ENCODE measurements at places on chromosomes 1 and 21.

DNA sequence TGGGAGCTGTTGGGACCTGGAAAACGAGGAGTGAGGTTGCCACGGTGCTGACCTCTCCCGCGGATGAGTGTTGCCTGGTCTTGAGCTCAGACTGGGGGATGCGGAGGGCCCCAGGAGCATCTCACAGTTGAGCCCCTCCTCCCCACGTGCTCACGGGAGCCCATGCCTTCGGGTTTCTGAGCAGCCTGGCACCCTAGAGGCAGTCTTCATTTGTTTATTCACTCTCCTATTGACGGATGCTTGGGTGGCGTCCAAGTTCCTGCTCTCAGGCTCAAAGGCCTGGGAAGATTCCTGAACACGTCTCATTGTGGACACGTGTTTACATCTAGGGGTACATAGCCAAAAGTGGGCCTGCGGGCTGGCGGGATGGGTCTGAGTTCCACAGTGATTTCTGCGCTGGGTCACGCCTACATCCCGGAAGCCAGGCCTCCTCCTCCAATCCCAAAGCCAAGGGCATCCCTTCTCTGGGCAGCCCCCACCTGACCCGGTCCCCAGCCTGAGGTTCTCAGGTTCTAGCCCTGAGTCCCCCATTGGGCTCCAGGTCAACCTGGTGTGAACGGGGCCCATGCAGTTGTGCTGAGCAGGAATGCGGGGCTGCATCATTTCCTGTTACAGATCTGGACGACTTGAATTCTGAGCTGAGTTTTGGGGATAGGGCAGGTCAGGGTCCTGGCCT is 14.7 kb downstream of the WNT3A start:
- no peak for DNase-seq

GRCh38 chr1:230896779-230897178 is 28.5 kb upstream of the C1orf198 start:
- no peak for DNase-seq

GRCh38 chr1:234069760-234070159 is 165.3 kb downstream of the SLC35F3 start:
- DNase-seq = no peak

GRCh38 chr1:183962903-183963302 is 74.6 kb downstream of the COLGALT2 start:
- no peak for DNase-seq

DNA sequence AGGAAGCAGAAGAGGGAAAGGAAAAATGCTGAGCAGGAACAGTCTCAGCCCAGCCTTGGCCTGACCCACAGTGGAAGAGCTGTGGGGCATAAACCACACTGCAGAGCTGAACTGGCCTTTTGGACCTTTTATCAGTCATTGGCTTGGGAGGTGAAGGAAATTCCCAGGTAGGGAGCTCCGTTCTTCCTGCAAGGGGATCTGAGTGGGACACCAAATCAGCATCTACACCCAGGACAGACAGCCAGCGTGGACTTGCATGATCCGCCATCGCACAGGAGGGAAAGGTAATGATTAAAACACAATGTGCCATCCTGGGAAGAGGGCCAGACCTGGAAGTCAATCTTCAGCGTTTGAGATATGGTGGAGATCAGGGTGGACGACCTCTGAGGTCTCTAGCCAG is 1.2 kb upstream of the MTFR1L start:
- no peak for DNase-seq

DNA sequence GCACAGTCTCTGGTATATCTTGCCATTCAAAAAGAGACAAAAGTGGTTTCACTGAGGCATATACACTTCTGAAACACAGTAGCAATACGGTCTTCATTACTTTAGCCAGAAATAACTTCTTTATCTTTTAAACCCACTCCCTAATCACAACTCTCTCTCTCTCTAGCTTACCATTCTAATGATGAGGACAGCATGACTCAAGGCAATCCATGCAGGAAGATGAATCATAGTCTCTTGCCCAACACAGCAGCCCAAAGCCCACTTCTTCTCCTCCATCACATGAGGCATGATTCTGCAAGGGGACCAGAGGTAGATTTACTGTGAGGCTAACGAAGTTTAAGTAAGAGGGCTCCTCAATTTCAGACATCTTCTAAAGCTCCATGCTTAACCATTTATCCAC is 285.0 kb upstream of the NR5A2 start:
- DNase-seq = peak; percentile 64

- DNase-seq = no peak
Measured at GRCh38 chr21:45270306-45270821, 17.3 kb downstream of the POFUT2 start.

GRCh38 chr1:29197590-29197924 is 15.9 kb upstream of the SRSF4 start:
- DNase-seq = peak; percentile 24

DNA sequence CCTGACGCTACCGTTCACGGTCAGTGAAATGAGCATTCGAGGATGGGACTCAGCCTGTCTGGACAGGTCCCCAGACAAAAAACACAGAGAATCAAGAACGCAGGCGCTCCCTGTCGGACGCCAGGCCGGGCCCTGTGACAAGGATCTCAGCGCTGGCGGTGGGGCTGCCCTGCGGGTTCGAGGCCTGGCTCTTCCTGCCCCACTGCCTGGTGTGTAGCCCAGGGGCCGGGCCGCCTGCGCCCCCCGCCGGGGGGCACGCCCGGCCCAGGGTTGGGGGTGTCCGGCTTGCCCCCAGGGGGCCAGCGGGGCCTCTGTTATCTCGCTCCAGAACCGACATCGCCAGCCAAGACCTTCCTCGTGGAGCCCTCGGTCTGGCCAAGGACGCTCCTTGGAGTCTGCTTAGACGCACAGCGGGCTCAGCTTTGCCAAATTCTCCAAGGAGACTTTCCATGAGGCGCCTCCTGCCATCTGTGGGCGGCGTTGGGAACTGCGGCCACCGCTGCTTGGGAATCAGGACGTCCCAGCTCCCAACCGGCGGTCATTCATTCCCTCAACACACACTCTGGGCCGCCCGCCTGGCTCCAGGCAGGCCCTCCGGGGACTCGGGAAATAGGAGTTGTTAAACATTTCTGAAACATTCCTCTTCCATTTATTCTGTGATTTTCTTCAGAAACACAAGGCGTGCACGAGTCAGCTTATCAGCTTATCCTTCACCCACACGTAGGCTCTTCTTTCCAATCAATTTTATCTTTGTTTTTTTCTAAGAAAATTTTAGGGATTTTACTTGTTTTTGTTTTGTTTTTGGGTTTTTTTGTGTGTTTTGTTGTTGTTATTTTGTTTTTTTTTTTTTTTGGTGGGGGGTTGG is 11.3 kb upstream of the RIPK4 start:
- DNase-seq = no peak

DNA sequence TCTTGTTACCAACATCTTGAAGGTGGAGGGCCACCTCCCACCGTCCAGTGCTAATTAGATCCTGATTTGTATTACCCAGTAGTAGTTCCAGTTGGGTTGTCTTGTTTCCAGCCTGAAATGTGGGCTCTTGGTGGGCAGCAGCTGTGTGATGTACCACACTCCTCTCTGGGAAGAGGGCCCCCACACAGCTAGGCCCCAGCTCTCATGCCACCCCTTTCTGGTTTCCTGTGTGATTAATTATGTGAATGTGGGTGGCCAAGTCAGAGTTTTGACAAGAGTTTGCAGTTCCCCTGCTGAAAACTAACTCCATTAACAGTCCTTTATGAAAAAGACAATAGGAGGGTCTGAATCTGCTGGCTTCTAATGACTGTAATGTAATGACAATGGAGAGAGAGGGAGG is 3.8 kb downstream of the HMGB4 start:
- no peak for DNase-seq

GRCh38 chr21:32735524-32735923 is 7.7 kb upstream of the SYNJ1 start:
- DNase-seq = no peak

DNA sequence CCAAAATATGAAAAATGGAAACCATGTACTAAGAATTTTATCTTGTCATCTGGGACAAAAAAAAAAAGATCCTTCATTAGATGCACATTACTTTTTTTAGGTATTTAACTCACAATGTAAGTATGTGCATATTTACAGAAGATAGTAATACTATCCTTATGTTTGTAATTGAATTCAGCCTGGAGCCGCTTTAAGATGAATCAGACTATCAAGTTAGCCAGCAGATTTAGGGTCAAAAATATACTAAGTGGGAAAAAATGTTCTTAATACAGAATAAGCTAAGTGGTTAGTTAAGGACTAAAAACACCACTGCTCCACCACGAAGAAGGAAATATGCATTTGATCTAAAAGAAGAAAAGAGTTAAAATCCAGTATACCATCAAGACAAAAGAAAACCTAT is 49.1 kb downstream of the DSCAM start:
- no peak for DNase-seq

DNA sequence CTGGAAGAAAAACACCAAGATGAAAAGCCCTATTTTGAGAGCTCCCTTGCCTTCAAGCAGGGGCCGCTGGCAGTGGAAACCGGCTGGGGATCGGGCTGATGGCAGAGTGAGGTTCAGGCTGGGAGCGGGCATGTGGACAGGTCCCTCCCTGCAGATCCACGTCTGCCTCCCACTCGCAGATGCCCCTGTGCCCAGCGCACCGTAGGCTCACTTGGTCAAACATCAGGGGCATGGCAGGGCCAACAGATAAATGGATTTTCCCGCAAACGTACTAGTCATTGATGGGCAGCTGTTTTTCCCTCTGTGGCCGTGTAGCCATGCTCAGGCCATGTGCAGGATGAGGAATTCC is 6.6 kb upstream of the C1orf174 start:
- no peak for DNase-seq

DNA sequence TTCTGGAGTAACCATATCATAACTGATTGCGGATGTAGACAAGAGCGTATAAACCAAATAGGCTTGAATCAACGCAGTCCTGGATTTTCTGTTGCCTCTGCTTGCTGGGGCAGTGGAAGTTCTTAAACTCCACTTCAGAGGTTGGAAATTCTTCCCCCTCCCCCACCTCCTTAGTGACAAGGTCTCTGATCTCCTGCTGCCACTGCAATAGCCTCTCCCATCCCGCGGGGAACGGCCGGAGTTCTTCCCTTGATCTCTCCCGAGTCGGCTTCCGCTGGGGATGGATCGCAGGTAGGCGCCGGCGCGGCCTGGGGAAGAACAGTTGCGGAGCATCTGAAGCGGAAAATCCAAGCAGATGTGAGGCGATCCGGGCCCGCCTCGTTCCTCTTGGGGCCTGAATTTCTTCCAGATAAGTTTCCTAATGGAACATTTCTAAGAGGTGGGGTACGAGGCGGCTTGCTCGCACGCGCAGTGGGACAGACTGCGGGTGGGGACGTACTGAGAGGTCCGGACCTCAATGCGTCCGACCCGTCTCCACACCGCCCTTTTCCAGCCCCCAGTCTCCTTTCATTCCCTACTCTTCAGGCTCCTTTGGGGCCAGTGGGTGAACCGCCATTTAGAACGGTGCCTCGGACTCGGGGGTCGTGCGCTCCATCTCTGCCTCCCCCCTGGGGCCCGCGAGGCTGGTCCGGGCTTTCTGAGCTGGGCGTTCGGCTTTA is 3.1 kb upstream of the SIM2 start:
- DNase-seq = no peak

- peak; percentile 3 for DNase-seq
Measured at GRCh38 chr1:77504986-77505385, 177.5 kb downstream of the ZZZ3 start.

DNA sequence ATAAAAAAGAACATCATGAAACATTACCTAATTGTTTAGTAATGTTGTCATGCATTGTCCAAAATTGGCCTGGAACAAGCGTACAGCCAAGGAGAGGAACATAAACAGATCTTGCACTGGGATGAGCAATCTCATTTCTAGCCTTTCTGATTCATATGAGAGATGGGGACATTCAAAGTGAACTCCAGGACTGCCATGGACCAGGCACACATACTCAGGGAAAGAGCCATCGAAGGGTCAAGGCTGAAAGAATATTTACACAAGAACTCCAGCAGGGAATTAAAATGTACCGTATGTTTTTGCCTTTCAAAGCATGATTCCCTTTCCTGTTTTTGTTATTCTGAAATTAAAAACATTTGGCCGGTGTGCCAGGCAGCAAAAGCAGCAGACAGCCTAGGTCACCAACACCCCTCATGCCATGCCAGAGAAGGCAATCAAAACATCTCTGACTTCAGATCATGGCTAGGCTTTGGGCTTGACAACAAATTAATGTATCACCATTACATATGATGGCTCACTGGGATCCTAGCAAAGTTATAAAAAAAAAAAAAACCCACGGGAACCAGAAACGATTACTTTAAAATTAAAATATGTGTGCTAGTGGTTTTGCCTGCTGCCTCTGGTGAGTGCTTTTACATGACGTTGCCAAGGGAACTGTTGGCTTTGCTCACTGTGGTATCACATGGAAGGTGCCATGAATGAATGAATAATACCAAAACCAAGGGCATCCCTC is 159.8 kb downstream of the TGFBR3 start:
- no peak for DNase-seq

- no peak for DNase-seq
Measured at GRCh38 chr1:33274446-33274845, 18.2 kb downstream of the ZNF362 start.
